ENCODE measurements at places on chromosomes 1 and 21.

- no peak for DNase-seq
Observed at GRCh38 chr1:33155877-33156538, 25.8 kb downstream of the TRIM62 start.

- DNase-seq, result peak; percentile 37
Observed at GRCh38 chr1:19676438-19676922, 11.8 kb downstream of the HTR6 start.

GRCh38 chr1:119790451-119791198 is 20.6 kb downstream of the REG4 start:
- no peak for DNase-seq

DNA sequence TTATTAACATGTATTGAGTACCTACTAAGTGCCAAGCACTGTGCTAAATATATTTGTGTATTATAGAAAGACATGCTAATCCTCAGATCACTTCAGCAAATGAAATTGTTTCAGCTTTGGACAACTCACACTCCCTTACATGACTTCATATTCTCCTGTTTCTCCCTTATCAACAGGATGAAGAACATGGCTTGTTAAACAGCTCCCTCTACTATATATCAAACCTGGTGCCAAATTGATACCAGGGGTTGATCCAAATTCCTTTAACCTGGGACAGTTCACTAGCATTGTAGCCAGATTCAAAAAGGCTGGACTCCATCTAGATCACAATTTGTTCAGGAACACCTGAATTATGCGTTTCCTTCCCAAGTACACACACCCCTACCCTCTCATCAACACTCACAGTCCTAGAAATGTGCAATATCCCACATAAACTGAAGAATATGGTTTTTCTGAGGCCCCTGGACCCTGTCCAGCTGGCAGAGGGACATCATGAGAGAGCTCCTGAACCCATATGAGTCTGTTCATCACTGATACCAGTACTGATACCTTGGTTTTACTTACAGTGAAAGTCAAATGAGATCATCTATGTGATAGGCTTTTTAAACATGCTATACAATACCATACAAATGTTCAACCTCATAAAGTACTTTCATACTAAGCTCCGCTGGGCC is 47.0 kb upstream of the PALMD start:
- DNase-seq, result no peak

DNA sequence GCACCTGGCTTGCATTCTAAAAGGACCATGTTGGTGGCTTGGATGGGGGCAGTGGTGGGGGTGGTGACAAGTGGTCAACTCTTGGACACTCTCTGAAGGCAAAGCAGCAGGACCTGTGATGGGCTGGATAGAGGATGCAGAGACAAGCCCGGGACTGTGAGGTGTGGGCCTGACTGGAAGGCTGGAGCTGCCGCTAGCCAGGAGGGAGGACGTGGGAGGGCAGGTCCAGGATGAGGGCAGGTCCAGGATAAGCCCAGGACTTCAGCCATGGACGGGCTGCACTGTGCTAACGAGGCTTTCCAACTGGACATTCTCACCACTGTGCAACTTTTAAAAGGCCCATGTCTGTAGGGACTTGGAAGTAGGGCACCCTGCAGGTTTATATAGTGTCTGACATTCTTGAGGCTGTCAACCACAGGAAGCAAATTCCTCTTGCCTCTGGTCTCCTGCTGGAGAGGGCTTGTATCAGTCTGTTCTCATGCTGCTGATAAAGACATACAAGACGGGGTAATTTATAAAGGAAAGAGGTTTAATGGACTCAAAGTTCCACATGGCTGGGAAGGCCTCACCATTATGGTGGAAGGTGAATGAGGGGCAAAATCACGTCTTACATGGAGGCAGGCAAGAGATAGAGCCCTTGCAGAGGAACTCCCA is 8.3 kb upstream of the C1orf167 start:
- no peak for DNase-seq

- no peak for DNase-seq
Observed at GRCh38 chr1:183808296-183809027, 3.5 kb downstream of the RGL1 start.

GRCh38 chr1:248585266-248585665 is 10.7 kb upstream of the OR2T34 start:
- no peak for DNase-seq

GRCh38 chr1:223233410-223234169 is 90.5 kb upstream of the TLR5 start:
- peak; percentile 53 for DNase-seq

GRCh38 chr1:214386747-214387146 is 105.8 kb downstream of the SMYD2 start:
- DNase-seq, result no peak

DNA sequence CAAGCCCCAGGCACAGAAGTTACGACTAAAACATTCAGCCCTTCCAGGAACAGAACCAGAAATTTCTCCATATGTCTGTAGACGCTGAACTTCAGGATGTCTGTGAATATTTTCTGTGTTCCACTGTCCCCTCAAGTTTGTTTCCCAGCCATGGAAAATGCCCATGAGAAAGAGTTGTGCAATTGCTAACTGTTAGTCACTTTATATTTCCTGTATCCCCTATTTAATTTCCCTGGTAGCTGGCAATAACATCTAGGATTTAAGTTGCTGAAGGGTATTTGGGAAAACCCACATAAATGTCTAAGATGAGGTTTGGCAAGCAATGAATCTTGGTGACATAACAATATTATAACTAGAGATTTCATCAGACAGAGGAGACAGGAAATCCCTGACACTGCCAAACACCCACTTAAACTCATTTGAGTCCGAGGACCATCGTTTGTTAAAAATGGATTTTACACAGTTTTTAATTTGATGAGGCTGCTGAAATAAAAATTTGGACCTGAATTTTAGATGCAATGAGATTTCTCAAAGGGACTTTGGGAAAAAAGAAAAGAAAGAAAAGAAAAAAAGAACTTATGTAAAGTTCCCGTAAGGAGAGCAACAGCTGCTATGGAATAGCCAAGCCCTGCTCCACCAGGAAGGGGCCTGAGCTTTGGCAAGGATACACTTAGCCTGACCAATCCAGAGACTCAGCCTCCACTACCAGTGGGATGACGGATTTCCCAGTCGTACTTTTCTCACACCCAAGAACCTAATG is 21.8 kb upstream of the ERRFI1 start:
- peak; percentile 57 for DNase-seq

- DNase-seq, result no peak
Observed at GRCh38 chr1:121483961-121484424, 299.2 kb downstream of the SRGAP2C start.

- peak; percentile 26 for DNase-seq
Observed at GRCh38 chr1:9294405-9294773, 1.7 kb downstream of the SPSB1 start.

DNA sequence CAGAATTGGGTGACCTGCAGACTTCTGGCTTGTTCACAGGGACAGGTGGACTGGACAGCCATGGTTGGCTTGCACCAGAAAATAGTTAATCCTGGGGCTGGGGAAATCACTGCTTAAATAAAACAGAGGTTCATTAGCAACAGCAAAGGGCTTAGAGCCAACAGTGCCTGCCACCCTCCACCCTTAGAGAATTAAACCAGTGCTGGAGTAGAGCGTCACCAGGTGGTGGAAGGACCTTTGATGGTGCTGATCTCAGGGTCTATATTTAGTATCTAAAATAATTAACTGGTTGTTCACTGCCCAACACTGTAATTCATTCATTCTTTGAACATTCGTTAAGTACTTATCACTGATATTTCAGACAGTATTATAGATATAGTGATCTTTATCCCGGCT is 34.7 kb upstream of the PDE9A start:
- no peak for DNase-seq

DNA sequence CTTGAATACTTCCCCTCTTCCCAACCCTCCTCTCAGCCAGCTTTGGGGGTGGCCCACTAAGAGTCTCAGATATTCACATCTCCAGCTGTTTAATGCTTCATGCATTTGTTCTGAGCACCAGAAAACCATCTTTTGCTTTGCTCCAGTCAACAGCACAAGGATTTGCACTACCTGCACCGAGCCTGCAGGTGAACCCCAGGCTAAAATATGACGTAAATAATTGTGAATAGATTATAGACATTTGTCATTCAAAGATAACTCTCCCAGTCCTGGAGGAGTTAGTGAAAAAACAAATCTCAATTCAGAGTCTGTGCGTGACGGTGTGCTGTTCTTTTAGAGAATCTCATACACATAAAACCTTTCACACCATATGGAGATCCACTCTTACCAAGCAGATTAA is 7.4 kb downstream of the CD247 start:
- DNase-seq, result no peak

GRCh38 chr1:4614371-4615137 is 39.9 kb upstream of the AJAP1 start:
- no peak for DNase-seq

DNA sequence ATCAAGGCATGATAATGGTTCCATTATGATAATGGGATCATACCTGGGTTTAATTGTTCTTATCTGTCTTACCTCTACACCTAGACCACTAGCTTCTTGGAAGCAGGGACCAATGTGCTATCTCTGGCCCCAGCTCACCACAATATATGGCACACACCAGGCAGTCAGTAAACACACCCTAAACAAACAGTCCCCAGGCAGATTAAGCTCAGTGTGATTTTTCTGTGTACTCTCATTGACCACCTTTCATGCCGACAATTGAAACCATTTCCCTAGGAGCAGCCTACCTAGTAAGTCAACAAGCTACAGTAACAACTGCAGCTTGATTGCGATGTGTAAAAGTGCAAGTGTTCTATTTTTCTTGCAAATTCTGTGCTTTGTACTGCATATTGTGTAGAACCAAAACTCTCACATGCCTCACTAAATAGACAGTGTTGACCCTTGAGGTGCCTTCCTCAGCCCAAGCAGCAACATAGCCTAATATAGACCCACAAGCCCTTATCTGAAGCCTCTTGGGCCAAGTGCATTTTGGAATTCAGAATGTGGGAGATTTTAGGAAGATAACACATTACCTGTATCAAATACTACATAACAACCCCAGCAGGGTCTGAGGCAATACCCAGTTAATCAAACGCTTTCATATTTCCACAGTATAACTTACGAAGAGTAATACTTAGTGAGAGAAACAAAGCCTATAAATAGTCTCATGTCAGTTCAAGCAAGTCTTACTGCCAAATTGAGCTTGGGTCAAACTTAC is 32.0 kb downstream of the INPP5B start:
- DNase-seq, result no peak

DNA sequence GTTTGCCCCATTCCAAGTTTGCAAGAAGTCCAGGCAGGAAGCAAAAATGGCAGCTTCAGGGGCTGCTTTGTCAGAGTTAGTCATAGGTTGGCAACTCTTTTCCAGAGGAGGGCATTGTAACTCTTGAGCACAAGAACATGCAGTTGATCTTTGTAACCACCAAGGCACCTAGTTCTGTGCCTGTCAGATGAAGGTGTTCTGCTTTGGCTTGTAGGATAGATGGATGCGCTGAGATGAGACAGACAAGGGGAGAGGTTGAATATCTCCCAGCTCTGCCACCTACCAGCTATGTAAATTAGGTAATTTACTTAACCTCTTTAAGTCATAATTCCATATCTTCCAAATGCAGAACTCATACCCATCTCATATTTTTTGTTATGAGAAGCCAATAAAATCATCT is 89.3 kb downstream of the ZNF648 start:
- no peak for DNase-seq

GRCh38 chr1:159090286-159091179 is 14.0 kb upstream of the AIM2 start:
- no peak for DNase-seq

GRCh38 chr1:205571747-205572146 is 60.1 kb downstream of the ELK4 start:
- DNase-seq, result no peak

DNA sequence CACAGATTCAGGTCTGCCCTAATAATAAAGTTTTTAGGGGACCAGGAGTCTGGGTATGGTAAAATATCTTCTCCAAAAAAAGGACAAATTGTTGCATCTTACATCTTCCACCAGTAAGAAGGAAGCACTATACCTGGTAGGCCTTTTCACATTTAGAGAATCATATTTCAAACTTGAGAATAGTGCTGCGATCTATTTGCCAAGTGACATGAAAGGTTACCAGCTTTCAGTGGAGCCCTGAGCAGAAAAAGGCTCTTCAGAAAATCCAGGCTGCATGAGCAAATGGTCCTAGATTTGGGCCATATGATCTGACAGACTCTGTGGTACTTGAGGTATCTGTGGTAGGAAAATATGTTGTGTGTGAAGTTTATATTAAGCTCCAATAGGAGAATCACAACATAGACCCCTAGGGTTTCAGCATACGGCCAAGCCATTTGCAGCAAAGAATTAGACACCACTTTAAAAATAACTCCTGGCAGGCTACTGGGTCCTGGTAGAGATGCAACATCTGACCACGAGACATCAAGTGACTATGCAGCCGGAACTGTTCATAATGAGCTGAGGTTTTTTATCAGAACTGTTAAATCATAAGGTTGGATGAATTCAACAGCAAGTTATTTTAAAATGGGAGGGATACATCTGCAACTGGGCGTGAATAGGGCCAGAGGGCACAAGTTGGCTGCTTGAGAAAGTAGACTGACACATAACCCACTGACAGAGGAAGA is 38.6 kb upstream of the CCDC190 start:
- DNase-seq, result no peak

DNA sequence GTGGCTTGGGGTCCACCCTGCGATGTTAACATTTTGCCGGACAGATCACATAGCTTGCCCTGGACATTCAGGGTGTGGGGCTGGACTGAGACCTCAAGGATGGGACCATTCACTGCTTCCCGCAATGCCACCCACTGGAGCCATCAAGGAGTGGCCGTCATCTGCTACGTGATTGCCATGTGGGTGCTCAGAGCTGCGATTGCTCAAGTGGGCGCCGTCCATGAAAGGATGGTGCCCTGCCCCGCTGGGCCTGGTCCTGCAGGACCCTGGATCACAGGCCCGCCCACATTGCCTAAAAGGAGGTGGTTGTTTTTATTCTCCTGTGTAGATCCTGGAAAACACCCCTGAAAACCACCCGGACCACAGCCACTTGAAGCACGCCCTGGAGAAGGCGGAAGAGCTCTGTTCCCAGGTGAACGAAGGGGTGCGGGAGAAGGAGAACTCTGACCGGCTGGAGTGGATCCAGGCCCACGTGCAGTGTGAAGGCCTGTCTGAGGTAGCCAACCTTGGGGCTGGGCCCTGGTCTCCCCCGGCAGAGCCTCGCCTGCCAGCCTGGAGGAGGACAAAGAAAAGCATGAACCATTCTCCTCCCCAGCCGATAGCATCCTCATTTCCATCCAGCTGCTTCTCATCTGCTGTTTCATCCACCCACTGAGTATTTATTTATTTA is 40.4 kb downstream of the ATP5PO start:
- no peak for DNase-seq

GRCh38 chr1:98331243-98331642 is 330.3 kb upstream of the SNX7 start:
- peak; percentile 20 for DNase-seq
